NCI-H1436 treated with DMSO at 0.1 percent for 48 hours (cell line): ENCODE measurements at places on chromosomes 3 and 15.

DNA sequence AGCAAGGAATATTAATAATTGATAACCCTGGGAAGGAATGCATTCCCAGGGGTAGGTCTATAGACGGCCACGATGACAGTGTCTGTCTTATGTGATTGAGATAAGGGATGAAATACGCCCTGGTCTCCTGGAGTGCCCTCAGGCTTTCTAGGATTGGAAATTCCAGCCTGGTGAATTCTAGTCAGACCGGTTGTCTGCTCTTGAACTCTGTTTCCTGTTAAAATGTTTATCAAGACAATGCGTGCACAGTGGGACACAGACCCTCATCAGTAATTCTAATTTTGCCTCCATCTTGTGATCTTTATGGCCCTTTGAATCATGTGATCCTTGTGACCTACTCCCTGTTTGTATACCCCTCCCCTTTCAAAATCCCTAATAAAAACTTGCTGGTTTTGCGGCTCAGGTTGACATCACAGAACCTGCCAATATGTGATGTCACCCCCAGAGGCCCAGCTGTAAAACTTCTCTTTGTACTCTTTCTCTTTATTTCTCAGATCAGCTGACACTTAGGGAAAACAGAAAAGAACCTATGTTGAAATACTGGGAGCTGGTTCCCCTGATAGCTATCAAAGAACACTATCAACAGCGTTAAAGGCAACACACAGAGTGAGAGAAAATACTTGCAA is 183.3 kb downstream of the PDE8A start:
- DNase-seq, result no peak

GRCh38 chr15:74977599-74977998 is 17.8 kb upstream of the SCAMP5 start:
- no peak for DNase-seq

DNA sequence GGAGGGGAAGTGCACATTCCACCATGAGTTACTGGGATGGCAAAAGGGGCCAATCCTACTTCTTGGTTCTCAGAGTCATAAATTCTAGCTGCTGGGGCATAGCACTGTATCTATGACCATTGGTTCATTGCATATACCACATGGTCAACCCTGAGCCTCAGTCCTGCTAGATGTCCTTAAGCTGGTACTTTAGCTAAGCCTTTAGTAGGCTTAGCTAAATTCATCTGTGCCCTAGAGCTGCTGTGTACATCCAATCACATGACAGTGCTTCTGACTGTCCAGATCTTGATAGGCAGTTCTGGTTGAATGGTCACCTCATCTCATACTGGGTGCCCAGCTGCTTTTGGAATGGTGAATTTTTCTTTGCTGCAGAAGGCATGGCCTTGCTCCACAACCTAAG is 8.2 kb downstream of the NDUFB4 start:
- no peak for DNase-seq

- no peak for DNase-seq
Observed at GRCh38 chr3:186526256-186526606, 17.9 kb downstream of the CRYGS start.

GRCh38 chr3:177522051-177522450 is 324.8 kb upstream of the TBL1XR1 start:
- no peak for DNase-seq

GRCh38 chr15:67100801-67101581 is 35.6 kb downstream of the SMAD3 start:
- DNase-seq, result no peak

DNA sequence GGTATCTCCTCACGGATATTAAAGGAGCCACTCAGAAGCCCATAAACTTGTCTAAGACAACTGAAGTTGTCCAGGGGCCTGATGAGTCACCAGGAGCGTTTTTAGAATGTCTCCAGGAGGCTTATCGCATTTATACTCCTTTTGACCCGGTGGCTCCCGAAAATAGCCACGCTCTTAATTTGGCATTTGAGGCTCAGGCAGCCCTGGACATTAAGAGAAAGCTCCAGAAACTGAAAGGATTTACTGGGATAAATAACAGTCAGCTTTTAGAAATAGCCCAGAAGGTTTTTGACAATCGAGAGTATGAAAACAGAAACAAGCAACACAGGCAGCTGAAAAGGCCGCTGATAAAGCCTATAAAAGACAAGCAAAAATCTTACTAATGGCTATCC is 4.1 kb downstream of the DET1 start:
- DNase-seq, result no peak

DNA sequence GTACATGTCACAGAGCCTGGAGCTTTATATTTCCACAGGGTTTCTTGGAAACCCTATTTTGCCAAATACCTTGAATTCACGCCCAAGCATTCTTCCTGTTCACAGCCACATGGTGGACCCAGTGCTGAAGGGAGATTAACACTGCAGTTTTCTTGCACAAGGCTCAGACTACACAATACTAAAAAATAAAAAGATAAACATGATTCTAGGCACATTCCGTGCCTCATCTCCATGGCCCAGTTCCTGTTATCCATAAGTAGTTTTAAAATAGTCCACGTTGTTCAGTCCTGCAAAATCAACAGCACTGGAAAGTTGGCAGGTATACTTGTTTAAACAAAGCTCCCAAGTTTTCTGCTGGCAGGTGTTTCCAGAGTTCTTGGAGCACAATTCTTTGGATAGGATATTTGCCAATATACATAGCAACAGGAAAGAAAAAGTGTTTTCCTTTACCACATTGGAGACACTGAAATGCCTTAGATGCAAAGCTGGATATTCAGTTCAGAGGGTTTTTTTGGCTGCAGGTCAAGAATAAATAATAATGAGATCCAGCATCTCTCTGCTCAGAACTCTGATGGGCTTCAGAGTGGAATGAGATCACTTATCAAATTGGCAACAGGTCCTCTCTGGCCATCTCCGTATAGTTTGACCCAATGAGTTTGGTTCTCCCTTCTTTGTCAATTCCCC is 88.1 kb upstream of the TGFBR2 start:
- no peak for DNase-seq

DNA sequence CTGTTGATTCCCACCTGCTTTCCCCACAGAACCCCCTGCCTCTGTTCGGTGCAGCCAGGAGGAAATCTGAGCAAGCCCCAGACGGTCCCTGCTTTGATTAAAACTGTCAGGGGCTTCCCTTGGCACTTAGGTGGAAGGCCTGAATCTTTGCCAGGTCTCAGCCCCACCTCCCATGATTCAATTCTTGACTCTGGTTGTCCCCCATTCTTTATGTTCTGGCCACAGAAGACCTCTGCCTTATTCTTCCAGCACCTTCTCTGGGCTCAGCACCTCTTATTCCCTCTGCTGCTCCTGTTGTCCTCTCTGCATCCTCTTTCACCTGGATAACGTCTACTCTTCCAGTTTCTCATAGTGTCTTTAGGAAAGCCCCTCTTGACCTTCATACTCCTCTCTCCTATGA is 349.4 kb downstream of the PTPRG start:
- no peak for DNase-seq

- DNase-seq, result no peak
Observed at GRCh38 chr15:33292717-33293307, 18.0 kb upstream of the RYR3 start.

GRCh38 chr3:71629289-71629688 is 45.8 kb upstream of the FOXP1 start:
- DNase-seq, result no peak

- DNase-seq, result no peak
Observed at GRCh38 chr3:10717756-10718155, 98.3 kb upstream of the SLC6A11 start.

DNA sequence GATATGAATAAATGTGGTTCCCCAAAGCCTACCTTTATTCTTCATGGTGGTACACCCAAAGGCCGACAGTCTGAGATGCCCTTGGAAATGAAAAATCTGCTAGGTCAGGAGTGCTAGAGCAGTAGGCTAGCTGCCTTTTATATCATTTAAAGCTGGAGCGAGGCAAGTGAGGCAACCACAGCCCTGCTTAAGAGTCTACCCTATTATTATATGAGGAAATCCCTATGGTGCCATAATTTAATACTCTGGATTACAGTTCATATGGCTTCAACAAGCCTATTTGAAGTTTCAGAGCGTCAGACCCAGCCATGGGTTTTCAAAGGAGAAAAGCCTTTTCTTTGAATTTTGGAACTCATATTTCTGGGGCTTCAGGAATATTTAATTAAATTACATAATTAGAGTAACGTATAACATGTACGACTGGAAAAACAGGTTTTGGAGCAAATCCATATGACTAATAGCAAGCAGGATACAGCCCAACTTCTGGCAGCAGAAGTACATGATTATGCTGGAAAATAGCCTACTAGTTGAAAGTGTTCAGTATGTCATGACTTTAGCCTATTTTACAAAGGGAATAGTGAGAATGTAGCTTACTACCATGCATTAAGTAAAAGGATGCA is 18.0 kb upstream of the SLTM start:
- DNase-seq, result no peak

DNA sequence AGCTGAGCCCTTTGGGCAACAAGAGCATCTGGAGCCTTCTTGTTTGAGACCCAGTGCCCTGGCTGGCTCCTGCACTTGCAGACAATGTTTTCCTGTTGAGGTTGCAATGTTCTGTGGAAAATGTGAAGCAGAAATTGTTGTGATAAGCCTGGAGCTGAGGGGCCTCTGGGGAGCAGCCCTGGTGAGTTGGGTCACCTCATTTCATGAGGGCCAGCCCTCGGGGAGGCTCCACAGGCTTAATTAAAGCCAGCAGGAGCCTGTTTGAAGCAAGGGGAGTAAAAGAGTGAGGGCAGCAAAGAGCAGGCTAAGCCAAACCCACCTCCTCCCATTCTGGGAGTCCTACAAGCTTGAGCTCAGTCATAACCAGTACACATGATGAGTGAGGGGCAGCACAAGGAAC is 154.3 kb downstream of the ALDH1A2 start:
- DNase-seq, result no peak

DNA sequence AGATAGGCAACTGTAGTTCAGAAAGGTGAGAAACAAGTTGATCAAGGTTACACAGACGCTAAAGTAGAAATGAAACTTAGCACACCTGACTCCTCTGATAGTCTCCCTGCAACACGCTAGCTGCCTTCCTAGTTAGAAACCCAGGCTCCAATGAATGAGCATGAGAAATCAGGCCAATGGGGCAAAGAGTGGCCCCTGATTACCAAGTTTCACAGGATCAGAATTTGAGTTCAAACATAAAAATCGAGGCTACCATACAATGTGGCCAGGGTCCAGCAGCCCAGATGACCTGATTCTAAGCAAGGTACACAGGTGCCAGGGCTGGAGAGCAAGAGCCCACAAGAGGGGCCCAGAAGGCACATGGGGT is 7.7 kb downstream of the PLD1 start:
- DNase-seq, result no peak

GRCh38 chr3:186166491-186167288 is 57.8 kb upstream of the ETV5 start:
- no peak for DNase-seq

GRCh38 chr3:31086698-31087097 is 192.2 kb upstream of the GADL1 start:
- no peak for DNase-seq

- DNase-seq, result no peak
Observed at GRCh38 chr3:13882876-13883275, 3.0 kb upstream of the WNT7A start.

DNA sequence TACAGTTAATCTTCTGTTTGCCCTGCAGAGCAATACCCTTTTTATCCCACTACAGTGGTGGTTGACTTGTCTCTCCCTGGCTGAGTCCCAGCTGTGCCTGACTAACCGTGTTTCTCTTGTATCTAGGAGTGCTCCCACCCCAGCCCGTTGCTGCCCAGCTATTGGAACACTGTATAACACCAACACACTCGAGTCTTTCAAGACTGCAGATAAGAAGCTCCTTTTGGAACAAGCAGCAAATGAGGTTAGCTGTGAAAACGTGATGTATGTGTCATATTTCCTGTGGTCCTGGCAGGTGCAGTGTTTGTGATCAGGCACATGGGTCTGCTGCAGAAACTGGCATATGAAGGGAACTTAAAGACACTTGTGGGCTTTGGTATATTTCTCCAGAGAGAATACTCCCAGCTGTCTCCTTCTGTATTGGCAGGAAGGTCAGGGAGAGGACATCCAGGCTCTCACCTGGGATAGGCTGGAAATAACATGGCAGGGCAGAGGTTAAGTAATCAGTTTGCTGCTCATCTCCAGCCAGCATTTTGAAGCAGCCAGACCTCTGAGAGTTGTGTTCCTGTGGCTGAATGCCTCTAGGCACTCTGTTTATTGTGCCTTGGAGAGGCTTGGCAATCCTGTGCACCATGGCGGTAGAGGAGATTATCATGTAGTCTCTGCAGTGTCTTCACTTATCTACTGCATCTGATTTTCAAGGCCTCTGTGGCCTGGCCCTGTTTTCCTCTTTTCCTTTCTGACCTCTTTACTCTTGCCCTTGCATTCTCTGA is 34.8 kb downstream of the ATG7 start:
- no peak for DNase-seq

DNA sequence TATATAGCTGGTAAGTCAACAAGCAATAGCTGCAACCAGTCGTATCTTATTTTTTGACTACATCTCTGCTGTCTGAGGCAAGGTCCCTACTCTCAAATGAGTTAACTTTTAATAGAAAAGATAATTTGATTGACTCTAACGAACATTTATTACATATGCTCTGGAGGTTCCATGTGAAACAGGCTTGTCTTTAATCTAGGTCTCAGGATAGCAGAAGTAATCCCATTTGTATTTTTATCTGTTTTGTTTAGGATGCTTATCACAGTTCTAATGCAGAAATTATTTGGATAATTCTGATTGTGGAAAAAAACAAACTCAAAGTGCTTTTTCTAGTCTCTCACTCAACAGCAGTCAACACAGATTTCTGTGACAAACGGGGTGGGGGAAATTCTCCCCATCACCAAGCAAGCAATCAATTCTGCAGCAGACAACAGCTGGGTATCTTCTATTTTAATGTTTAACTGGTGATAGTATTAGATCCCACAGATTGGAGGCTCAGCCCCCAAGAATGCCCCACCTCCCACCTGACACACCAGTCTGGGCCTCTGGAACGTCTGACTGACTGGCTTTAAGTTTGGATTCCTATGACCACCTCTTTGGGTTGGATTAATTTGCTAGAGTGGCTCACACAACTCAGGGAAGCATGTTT is 58.8 kb downstream of the ITPR1 start:
- no peak for DNase-seq

- DNase-seq, result no peak
Observed at GRCh38 chr3:129618901-129619671, 12.6 kb upstream of the PLXND1 start.

DNA sequence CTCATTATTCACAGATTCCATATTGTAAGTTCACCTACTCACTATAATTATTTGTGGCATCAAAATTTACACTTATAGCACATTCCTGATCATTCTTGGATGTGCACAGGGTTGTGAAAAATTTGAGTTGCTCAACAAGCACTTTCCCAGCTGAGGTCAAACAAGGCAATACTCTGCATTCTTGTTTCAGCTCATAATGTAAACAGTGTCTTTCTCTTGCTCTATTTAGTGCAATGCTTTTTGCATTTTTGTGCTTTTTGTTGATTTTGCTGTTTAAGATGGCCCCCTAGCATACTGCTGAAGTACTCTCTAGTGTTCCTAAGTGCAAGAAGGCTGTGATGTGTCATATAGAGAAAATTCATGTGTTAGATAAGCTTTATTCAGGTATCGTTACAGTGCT is 66.7 kb upstream of the TNIK start:
- no peak for DNase-seq

- DNase-seq, result no peak
Observed at GRCh38 chr3:187951452-187952190, 202.3 kb upstream of the LPP start.

- no peak for DNase-seq
Observed at GRCh38 chr3:68751888-68752287, 180.5 kb downstream of the TAFA4 start.

GRCh38 chr3:124886168-124887056 is 753 bp downstream of the ITGB5 start:
- no peak for DNase-seq

- no peak for DNase-seq
Observed at GRCh38 chr3:57500506-57500905, 43.6 kb downstream of the DNAH12 start.
